ENCODE measurements at places on chromosomes 3 and 15.

DNA sequence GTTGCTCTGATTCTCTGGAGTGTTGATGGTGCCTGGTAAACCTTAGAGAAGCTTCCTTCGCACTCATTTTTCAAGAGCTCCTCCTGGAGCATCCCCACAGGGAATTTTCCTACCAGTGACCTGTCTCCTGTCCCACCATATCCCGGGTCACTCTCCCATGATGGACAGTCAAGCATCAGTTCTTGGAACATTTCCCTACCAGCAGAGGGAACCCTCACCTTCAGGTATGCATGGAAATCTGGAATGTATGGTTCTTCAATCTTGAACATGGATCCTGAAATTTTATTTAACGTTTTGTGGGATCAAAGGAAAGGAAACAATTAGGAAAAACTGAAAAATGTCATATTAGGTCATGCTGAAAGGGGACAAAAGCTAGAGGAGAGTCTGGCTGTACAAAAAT, 153.8 kb downstream of the SPATA16 start:
- DNase-seq, result no peak

DNA sequence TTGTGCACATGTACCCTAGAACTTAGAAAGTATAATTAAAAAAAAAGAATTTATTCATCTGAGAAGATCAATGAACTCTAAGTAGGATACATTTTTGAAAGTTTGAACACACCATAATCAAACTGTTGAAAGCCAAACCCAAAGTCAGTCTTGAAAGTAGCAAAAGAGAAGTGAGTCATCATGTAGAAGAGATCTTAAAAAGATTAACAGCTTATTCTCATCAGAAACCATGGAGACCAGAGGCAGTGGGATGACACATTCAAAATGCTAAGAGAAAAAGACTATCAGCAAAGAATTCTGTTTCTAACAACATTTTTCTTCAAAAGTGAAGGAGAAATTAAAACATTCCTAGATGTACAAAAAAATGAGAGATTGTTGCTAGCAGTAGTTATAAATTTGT, 60.7 kb downstream of the TIMP4 start:
- no peak for DNase-seq

- no peak for DNase-seq
Measured at GRCh38 chr3:193942516-193943055, 193.4 kb upstream of the HES1 start.

DNA sequence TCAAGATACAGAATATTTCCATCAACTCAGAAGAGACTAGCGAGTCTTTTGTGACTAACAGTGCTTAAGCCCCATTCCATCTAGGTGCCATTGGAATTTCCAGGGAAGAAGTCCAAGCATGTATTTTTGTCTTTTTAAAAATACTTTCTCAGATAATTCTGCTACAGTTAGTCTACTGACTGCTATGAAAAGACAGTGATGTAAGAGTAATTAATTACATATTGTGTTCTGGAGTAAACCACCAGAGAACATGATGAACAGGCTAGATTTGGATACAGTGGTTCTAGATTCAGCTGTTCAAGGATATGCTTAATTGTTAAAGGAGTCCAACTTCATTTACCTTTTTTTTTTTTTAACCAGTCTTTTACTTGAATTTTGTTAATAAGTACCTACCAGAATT, 34.8 kb upstream of the PAK6 start:
- DNase-seq, result no peak

- no peak for DNase-seq
Measured at GRCh38 chr3:128222796-128223385, 69.6 kb downstream of the EEFSEC start.

- no peak for DNase-seq
Measured at GRCh38 chr3:71191031-71191482, 392.5 kb downstream of the FOXP1 start.

DNA sequence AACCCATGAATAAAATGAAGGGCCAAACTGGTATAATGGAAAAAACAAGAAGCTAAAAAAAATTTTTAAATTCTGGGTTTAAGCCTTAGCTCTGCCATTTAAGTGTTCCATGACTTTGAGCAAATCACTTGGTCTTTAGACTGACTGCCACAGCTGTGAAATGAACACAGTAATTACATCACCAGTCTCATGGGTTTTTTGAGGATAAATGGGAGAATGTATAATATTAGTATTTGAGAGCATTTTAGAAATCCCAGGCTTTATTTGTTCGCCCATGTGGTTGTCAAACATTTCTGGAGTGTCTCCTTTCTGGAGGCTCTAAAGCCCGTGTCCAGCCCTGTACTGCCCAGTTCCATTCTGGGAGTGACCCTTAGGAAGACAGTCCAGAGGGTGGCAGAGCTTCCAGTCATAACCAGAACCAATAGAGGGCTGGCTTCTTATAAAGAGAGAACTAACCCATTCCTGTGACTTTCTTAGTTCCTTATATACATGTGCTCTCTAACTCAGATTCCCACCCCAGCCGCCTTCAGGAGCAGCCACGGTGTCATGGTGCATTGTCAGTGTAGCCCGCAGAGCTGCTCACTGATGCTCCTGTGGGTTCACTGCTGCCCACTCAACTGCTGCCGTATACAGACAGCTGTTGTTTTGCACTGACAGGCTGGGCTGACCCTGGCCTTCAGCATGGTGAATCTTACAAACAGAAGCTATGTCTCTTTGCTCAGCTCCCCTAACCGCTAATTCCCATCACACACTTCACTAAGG, 44.7 kb downstream of the BOC start:
- no peak for DNase-seq

DNA sequence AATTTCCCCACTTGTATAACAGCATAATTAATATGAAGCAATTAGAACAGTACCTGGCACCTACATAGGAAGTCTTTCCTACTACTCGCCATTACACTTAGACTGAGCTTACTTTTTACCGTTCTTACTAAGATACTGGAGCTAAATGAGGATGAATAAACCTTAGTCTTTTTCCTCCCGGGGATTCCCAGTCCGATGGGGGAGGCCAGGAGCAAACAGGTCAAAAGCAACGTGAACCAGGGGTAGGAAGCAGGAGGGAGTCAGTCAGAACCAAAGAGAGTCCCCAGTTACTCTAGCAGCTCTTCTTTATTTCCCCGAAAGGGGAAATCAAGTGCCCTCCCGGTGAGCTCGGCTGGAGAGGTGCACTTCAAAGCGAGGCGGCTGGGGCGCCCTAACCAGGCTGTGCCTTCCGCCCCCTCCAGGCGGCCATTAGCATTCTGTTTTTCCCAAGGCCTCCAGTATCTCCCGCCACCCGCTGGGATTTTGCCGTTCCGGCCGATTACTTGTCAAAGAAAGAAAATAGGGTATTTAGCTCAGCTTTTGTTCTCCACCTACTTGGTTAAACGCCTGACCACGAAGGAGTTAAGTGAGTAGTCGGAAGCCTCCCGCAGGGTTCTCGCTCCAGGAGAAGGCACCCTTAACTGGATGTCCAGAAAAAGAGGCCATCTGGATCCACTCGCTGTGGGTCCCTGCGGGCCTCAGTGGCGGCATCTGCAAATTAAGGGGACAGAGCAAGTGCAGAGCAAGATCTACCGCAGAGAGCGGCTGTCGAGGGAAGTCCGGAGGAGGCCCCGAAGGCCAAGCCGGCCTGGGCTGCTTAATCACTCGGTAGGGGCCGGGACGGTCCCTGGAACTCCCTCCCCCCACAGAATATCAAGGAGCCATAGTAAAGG, 6.3 kb upstream of the EOMES start:
- no peak for DNase-seq

DNA sequence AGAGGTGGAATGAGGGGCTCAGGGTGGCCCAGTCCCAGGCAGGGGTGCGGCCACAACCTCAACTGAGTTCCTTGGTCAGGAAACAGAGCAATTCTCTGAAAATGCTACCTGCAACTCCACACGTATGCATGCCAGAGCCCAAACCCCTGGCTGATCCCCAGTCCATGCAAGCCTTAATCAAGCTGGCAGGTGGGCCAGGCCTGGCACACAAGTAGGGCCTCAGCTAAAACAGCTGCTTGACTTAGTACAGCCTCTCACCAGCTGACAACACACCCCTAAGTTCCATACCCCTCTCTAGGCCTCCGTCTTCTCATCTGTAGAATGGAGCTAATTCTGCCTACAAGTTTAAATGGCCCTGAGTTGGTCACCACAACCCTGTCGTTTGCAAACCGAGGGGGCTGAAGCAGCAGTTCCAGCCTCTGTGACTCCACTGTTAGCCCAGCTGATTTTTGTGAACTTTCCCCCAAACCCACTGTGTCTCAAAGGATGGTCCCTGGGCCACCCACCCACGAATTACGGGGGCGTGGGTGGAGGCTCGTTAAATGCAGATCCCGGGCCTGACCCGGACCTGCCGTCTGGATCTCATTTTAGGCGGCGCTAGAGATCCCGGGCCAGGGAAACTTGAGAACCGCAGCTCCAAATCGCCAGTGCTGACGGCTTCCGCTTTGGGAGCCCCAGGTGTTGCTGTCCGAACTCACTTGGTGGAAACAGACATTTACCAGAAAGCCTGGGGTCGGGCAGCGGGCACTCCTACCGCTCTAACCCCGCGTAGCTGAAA, 927 bp downstream of the CHDH start:
- no peak for DNase-seq

DNA sequence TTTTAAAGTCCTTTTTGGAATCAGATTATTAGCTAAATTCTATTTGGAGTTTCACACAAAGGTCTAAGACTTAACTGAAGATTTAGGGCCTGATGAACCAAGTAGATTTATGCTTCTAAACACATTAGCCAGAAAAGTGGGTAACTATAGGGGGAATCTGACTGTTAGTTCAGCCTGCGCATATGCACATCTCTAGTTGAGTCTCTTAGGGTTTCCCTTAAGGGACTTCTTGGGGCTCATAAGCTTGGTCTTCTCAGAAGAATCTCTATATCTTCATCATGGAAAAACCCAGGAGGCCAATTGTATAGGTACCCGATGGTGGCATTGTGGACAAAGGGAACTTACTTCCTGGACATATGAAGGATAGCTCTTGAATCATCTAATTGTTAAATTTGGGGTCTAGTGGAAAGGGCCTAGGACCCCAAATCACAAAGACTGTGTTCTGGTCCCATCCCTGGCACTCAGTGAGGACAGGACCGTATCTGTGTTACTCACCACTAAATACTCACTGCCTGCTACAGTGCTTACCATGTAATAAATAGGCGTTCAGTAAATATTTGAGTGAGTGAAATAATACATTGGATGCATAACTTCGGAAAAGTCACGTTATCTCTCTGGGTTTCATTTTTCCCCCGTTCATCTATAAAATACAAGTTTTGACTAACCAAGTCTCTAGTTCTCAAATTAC, 17.0 kb downstream of the SELENOT start:
- no peak for DNase-seq

DNA sequence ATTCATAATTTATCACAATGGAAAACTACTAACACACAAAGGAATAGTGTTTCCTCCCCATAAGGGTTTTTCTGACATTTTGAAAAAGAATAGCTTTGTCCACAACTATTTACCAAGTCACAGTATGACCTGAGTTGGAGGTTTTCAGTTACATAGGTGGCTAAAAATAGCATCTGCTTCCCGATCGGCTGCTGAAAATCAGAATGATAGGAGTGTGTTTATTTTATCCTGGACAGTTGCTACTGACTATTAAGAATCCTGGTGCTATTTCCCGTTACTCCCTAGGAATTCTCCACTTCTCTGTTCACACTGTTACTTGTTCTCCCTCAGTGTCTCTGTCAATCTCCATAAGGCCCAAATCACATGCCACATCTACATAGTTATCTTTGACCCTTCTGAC, 353.9 kb upstream of the RARB start:
- no peak for DNase-seq

- no peak for DNase-seq
Measured at GRCh38 chr3:48518069-48518468, 14.1 kb upstream of the SHISA5 start.

DNA sequence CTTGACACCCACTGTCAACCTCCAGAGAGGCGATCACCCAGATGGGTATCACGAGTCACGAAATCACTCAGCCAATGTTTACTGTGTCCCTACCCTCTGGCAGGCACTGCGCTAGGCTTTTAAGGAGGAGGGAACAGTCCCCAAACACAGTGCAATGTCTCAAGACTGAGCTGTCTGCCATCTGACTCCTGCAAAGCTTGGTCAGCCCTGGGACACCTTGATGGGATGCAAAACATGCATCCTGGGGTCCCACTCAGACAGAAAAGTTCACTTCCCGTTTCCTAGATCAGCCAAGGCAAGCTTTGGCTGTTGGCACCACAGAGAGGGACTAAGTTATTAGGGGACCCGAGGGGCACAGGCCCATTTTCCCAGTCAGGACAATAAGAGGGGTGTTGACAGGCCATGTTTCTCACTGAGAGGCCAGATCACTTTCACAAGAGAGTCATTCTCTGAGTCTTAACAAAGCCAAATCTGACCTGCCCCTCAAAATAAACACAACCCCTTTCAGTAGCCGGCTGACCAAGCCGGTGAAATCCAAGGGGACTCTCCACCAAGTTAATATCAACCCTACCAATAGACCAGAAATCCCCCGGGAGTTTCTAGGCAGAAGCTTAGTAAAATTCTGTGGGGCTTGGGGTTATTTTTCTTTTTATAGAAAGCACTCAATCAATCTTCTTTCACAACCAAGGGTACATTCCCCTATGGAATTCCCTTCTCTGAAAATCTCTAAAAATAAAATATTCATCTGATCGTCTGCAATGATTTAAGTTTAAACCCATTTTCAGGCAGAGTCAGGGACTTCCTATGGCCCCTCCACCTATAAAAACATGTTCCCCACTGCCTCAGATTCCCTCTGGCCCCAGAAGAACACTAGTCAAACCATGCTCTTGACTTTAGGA, 3.5 kb downstream of the RFTN1 start:
- DNase-seq, result no peak

DNA sequence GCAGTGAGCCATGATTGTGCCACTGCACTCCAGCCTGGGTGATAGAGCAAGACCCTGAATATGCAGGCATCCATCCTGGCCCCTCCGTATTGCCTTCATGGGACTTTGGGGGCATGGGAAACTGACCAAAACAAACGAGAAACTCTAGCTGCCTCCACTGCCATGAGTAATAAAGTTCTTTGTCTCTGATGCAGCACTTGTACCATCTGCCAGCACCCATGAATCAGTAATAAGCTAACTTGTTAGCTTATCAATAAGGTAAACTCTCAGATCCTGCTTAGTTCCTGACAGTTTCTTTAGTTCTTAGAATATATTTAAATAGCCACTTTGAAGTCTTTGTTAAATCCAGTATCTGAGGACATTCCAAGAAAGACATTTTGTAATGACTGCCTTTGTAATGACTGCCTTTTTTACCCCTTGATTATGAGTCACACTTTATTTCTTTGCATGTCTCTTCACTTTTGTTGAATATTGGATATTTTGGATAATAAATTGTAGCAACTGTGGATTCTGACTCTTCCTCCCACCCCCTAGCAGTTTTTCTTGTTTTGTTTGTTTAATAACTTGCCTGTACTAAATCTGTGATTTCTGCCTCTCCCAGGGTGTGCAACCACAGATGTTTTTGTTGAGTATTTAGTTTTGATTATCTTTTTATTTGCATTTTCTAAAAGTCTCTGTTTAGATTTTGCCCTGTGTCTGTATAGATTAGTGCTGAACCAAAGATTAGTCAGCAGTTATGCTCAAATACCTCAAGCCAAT, 136.9 kb downstream of the HCN4 start:
- no peak for DNase-seq

- no peak for DNase-seq
Measured at GRCh38 chr3:22704166-22704565, 499.0 kb upstream of the UBE2E2 start.

GRCh38 chr3:132199451-132199850, 117.8 kb upstream of the ACP3 start:
- no peak for DNase-seq

Measured in NCI-H187 treated with DMSO at 0.1 percent for 48 hours (cell line).